M059J (cell line): ENCODE measurements at places on chromosomes 6 and 20. TPM values are rescaled to one million over a fixed set of nuclear protein-coding genes. Genes with fewer than 3 reads are reported as not detected.

DNA sequence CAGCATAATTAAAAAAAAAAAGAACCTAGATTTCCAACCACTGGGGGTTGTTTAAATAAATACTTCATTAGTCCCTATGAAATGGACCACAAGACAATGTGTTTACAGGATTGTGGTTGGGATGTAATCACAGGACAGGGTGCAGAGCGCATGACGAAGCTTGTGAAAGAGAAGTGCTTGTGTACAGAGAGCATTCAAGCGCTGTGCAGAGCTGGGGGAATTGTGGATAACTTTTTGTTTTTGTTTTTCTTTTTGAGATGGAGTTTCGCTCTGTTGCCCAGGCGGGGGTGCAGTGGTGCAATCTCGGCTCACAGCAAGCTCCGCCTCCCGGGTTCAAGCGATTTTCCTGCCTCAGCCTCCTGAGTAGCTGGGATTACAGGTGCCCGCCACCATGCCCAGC is 22.3 kb downstream of the LAMA5 start:
- peak; percentile 95 for DNase-seq

DNA sequence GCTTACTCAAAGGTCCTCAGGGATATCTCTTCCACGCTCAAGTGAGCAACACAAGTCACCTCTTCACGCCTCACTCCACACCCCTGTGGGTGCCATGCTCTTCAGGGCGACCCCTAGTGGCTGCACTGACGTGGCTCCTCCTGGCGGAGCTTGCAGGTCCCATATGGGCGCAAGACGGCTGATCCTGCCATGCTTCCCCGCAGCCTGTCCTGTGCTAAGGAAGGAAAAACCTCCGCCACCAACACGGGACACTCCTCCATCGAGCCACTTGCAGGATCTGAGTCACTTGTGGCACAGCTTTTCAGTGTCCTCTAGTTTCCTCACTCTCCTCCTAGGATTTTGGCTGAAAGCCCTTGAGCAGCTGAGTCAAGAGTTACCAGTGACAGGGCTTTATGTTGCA is 90.7 kb downstream of the KHDC1L start:
- DNase-seq = peak; percentile 65

DNA sequence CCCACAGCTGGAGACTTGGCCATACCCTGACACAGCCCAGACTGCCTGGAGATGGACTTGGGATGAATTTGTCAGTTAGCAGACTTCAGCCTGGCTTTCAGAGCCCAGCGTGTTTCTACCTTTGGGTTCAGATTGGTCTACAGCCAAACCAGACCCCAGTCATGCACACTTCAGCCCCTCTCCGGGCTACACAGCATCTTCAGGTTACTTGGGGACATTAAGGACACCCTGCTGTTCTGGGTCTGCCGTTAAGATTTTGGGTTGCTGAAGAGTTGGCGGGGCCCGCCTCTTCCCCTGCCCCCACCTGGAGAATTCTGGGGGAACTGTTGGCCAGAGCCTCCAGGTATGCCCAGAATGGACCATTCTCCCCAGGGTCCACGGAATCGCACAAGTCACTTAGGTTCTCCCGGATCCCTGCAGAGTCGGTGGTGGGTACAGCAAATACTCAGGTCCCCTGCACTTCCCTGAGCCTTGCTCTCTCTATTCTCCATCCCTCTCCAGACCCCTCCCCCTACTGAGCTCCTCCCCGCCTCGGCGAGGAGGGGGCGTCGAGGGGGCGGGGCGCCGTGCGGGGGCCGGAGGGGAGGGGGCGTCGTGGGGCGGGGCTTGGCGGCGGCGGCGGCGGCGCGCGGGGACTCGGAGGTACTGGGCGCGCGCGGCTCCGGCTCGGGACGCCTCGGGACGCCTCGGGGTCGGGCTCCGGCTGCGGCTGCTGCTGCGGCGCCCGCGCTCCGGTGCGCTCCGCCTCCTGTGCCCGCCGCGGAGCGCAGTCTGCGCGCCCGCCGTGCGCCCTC is at the start of gene PTK7:
TSS of gene PTK7 (plus strand) at position 645 of the 794 bp plus-strand sequence. CDS start 175 bp downstream, outside the sequence.
- peak; percentile 64 for DNase-seq

The OR2H1 gene
- total RNA-seq = not detected in 2 replicates

DNA sequence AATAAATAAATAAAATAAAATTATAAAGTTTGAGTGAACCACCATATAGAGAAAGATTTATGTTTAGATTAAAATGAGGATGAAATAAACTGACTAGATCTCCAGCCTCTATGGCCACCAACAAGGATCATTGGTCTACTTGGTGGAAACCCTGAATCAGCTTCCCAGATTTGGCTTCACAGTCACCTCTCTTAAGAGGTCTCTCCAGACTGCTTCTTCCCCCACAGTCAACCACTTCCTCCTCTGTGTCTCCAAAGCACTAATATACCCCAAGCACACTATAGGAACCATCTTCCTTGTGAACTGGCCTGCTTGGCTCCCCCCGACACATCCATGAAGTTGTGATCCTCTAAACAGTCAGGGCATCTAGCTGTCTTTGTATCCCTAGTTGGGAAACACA is 529.6 kb upstream of the RNF217 start:
- no peak for DNase-seq

The ACTL10 gene
- total RNA-seq = not detected in 2 replicates

The RALY gene
- 183 and 230 TPM in 2 replicates for total RNA-seq

The SRMS gene
- total RNA-seq = not detected in 2 replicates

- no peak for DNase-seq
Observed at GRCh38 chr6:160285541-160286105, 27.0 kb upstream of the SLC22A2 start.

DNA sequence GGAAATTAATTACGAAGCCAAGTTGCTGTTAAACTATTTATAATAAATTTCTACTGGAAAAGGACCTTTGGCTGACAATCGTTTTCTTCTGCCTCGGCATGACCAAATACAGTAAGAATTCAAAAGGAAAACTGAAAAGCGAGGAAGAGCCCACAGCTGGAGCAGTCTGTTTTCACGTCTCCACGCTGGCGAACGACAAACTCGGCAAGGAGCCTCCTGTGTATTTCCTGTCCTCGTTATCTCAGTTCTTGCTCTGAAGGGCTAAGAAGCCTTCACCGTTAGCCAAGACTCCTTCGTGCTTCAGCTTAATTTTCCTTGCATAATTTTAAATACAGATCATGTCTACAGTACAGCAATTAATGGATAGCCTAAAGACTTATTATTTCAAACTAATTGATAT is 214.3 kb upstream of the PLCB4 start:
- DNase-seq = no peak

The SDC4 gene
- 177 and 189 TPM in 2 replicates for total RNA-seq

The TRIM10 gene
- total RNA-seq = not detected in 2 replicates

- no peak for DNase-seq
Observed at GRCh38 chr6:143578054-143578453, 66.5 kb upstream of the FUCA2 start.

GRCh38 chr6:52325695-52326471 is 36.1 kb upstream of the PAQR8 start:
- no peak for DNase-seq

- no peak for DNase-seq
Observed at GRCh38 chr6:13870214-13870830, 54.4 kb upstream of the RNF182 start.

- DNase-seq = no peak
Observed at GRCh38 chr6:76553256-76553655, 480.8 kb upstream of the IMPG1 start.
